Subcutaneous adipose tissue (tissue), 4 donors: ENCODE measurements at places on chromosomes 4 and X. TPM values are rescaled to one million over a fixed set of nuclear protein-coding genes. Genes with fewer than 3 reads are reported as not detected.

Gene ADH6
- not detected for total RNA-seq

Gene PSAPL1
- total RNA-seq: not detected

Gene THAP9
- total RNA-seq: 2.1 TPM

Gene FAM120C
- total RNA-seq: 11.1 TPM

Gene PF4V1
- total RNA-seq: not detected

Gene TRIM60
- total RNA-seq: not detected

Gene GNRHR
- total RNA-seq: not detected

Gene BCAP31
- total RNA-seq: 285 TPM
